ENCODE measurements at places on chromosomes 2 and 18.
A peak's percentile ranks its signal among the peaks of the same experiment; 100 is the strongest.

- DNase-seq: no peak
- H3K4me1 ChIP-seq: peaks cover 8% of the 10 kb centered on the region
- H3K27me3 ChIP-seq: no peaks in the 10 kb centered on the region
- no peaks in the 10 kb centered on the region for H3K36me3 ChIP-seq
- no peak overlapping the region for H3K27ac ChIP-seq
These were observed 40.8 kb upstream of the MYO1B start for GRCh38 chr2:191204433-191204832.

DNA sequence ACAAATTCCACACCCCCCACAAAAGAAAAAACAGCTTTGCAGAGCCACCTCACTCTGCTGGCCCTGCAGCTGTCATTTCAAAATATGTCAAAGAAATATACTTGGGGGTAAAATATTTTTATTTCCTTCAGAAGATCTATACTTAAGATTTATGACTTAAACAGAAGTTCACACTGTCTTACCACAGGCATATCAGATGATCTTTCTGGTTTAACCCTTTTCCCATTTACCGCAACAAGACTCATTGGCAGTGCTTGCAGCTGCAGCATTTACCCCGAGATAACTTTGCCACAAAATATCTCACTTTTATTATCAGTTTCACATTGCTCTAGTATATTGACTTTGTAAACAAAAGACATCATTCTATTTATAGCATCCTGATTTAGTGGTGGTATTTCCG lies 21.6 kb upstream of the SLC35G4 start:
- no peak for DNase-seq
- no peaks in the 10 kb centered on the region for H3K4me1 ChIP-seq
- no peaks in the 10 kb centered on the region for H3K36me3 ChIP-seq
- no peaks in the 10 kb centered on the region for H3K27me3 ChIP-seq
- H3K4me3 ChIP-seq: no peak overlapping the region

DNA sequence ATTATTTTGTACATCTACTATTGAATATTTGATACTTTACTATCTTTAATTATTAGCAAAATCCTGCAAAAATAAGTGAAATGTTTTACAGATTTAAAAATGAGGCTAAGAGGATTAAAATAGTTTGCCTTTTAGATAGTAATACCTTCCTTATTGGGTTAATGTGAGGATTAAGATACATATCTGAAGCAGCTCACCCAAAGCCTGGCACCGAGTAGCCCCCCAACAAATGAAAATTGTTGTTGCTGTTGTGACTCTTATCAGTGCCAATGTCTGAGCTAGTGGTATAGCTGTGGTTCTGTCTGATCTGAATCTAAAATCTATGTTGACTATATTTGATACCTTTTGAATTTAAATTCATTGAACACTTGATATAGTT lies 34.6 kb downstream of the GULP1 start:
- no peak for DNase-seq
- H3K27me3 ChIP-seq: no peaks in the 10 kb centered on the region
- H3K4me1 ChIP-seq: peaks cover 19% of the 10 kb centered on the region
- H3K27ac ChIP-seq: no peak overlapping the region
- H3K4me3 ChIP-seq: no peak overlapping the region

DNA sequence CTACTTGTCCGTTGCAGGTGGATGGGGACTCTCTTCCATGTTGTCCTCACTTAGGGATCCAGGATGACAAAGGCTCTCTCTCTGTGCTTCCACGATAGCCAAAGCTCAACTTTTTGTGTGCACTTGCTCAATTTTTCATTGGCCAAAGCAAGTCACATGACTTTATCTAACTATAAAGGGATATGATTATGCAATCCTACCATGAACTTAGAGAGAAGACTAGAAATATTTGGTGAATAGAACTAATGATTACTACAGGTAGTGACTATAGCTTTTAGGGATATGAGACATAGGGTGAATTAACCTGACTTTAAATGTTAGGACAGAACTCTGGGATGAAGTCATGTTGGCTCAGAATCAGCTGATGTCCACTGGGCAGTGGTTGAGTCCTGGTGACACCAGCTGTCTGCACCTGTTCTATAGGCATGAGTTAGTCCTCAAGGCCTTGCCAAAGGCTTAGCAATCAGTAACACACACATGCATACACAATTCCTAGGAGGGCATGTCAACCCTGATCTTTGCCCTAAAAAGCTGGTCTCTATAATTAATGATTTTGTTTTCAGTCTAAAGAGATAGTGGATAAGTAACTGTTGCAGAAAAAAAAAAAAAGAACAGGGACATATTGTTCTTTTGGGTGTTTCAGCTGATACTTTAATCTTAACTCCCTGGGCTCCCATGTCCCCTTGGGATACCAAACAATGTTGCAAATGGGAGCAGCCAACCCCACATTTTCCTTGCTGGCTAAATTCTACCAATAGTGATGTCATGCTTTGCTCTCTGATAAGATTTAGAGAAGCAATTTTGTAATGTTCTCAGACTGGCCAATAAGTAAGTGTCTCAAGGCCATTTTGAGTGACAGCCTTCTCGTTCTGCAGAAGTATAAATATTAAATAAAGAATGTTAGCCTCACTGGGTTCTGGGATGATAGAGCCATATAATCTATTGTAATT lies 12.5 kb upstream of the HK2 start:
- H3K4me1 ChIP-seq: no peaks in the 10 kb centered on the region
- H3K36me3 ChIP-seq: no peaks in the 10 kb centered on the region
- DNase-seq: no peak
- no peak overlapping the region for H3K4me3 ChIP-seq
- peaks cover 4% of the 10 kb centered on the region for H3K27me3 ChIP-seq

GRCh38 chr18:75114231-75114764 lies 94.6 kb downstream of the PTGR3 start:
- no peak overlapping the region for H3K4me3 ChIP-seq
- no peak overlapping the region for H3K27ac ChIP-seq
- H3K27me3 ChIP-seq: no peaks in the 10 kb centered on the region
- DNase-seq: no peak
- no peaks in the 10 kb centered on the region for H3K36me3 ChIP-seq
- no peaks in the 10 kb centered on the region for H3K4me1 ChIP-seq

GRCh38 chr2:95025406-95026319 lies at the start of gene MAL:
Gene MAL, plus strand, starts transcription at chr2:95025708. Its CDS starts 85 bp downstream, at chr2:95025793.
- peak within 1 kb of the TSS; percentile 10 for H3K4me3 ChIP-seq
- H3K4me1 ChIP-seq: peaks cover 4% of the 10 kb centered on the region
- H3K36me3 ChIP-seq: no peaks in the 10 kb centered on the region

DNA sequence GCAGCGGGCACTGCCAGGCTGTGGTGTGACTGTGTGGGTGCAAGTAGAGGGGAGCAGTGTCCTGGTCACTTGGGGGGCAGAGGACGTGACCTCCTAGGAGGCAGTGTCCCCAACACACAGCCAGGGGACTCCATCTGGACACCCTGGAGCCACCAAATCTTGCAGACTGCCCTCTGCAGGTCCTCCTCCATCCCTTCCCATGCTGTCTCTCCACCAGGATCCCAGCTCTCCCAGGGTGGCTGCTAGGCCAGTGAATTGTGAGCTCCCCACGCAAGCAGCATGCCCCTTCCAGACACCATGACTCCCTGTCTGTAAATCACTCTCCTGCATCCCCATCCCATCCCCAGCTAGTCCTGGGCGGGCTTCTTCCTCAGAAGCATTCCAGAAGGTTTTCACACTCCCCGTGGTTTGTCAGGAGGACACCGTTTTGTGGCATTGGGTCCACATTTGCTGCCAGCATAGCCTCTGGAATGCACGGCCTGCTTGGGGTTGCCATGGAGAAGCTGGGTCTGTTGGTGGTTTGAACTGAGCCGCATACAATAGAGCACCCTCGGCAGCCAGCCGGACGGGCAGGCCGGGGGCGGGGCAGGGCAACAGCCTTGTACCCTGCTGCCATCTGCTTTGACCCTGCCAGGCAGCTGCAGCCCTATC lies 210.7 kb downstream of the KLHL29 start:
- H3K4me3 ChIP-seq: no peak overlapping the region
- H3K27ac ChIP-seq: no peak overlapping the region
- DNase-seq: peak; percentile 80
- no peaks in the 10 kb centered on the region for H3K36me3 ChIP-seq
- peaks cover 13% of the 10 kb centered on the region for H3K4me1 ChIP-seq

GRCh38 chr18:7237673-7238272 lies 6.9 kb downstream of the LRRC30 start:
- no peaks in the 10 kb centered on the region for H3K36me3 ChIP-seq
- H3K27ac ChIP-seq: no peak overlapping the region
- no peaks in the 10 kb centered on the region for H3K27me3 ChIP-seq
- DNase-seq: no peak
- H3K4me1 ChIP-seq: no peaks in the 10 kb centered on the region
- no peak overlapping the region for H3K4me3 ChIP-seq

DNA sequence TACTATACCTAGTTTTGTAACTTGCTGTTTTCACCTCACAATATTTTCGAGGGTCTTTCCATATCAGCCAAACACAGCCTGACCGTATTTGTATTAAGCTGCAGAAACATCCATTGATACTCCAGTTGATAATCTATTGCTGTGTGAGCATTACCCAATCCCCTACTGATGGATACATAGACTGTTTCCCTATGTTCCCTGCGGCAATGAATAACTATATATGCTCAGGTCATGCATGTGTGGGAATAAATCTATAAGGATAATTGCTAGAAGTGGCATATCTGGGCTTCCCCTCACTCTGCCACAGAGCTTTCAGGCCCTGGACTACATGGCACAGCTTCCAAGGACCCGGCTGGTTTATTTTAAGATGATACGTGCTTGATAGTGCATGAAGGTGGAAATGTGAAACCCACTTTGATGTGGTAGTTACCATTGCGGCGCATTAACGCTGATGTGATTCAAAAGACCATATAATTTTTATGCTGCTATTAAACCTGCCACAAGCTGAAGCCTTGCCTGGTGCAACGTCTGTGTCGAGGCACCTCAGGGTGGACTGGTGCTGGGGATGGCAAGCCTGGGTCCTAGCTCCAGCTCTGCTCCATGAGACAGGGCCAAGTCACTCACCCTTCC lies 130.8 kb upstream of the MSH6 start:
- no peak overlapping the region for H3K4me3 ChIP-seq
- H3K27me3 ChIP-seq: peaks cover 4% of the 10 kb centered on the region
- H3K4me1 ChIP-seq: peaks cover 6% of the 10 kb centered on the region
- DNase-seq: no peak
- H3K36me3 ChIP-seq: no peaks in the 10 kb centered on the region

GRCh38 chr2:48912110-48912509 lies 156.6 kb upstream of the LHCGR start:
- H3K4me1 ChIP-seq: no peaks in the 10 kb centered on the region
- H3K27ac ChIP-seq: no peak overlapping the region
- H3K36me3 ChIP-seq: no peaks in the 10 kb centered on the region
- H3K4me3 ChIP-seq: no peak overlapping the region
- DNase-seq: no peak

DNA sequence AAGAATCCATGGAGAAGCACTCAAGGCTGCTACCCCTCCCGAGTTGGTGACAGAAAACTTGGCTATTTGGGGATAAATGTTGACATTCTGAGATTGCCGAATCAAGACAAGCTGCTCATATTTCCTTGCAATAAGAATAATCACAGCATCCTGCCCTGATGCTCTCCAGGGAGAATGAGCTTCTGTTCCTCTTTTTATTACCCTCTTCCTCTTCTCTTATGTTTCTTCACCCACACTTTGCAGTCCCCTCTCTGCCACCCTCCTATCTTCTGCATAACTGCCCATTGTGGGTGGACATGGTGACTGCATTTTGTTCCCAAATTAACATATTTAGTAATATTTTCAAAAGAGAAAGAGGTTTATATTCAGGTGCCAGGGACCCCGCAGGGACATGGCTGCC lies 11.9 kb upstream of the MSGN1 start:
- H3K4me3 ChIP-seq: no peak overlapping the region
- H3K4me1 ChIP-seq: no peaks in the 10 kb centered on the region
- H3K36me3 ChIP-seq: no peaks in the 10 kb centered on the region
- H3K27ac ChIP-seq: no peak overlapping the region
- no peaks in the 10 kb centered on the region for H3K27me3 ChIP-seq
- DNase-seq: no peak

GRCh38 chr18:78722386-78722785 lies 257.2 kb upstream of the SALL3 start:
- H3K4me3 ChIP-seq: no peak overlapping the region
- no peak for DNase-seq
- H3K27ac ChIP-seq: no peak overlapping the region
- H3K36me3 ChIP-seq: no peaks in the 10 kb centered on the region

GRCh38 chr2:180520206-180520605 lies 460.2 kb upstream of the UBE2E3 start:
- H3K27ac ChIP-seq: no peak overlapping the region
- DNase-seq: no peak
- H3K4me1 ChIP-seq: peaks cover 29% of the 10 kb centered on the region

GRCh38 chr2:64328415-64328722 lies 125.6 kb upstream of the LGALSL start:
- H3K4me3 ChIP-seq: no peak overlapping the region
- H3K27me3 ChIP-seq: peaks cover 36% of the 10 kb centered on the region
- no peak for DNase-seq
- H3K36me3 ChIP-seq: no peaks in the 10 kb centered on the region
- H3K4me1 ChIP-seq: peaks cover 10% of the 10 kb centered on the region
- no peak overlapping the region for H3K27ac ChIP-seq

- no peaks in the 10 kb centered on the region for H3K36me3 ChIP-seq
- H3K4me3 ChIP-seq: no peak overlapping the region
- no peaks in the 10 kb centered on the region for H3K4me1 ChIP-seq
- peaks cover 9% of the 10 kb centered on the region for H3K27me3 ChIP-seq
These were observed 252.8 kb downstream of the DYSF start for GRCh38 chr2:71706121-71706520.

DNA sequence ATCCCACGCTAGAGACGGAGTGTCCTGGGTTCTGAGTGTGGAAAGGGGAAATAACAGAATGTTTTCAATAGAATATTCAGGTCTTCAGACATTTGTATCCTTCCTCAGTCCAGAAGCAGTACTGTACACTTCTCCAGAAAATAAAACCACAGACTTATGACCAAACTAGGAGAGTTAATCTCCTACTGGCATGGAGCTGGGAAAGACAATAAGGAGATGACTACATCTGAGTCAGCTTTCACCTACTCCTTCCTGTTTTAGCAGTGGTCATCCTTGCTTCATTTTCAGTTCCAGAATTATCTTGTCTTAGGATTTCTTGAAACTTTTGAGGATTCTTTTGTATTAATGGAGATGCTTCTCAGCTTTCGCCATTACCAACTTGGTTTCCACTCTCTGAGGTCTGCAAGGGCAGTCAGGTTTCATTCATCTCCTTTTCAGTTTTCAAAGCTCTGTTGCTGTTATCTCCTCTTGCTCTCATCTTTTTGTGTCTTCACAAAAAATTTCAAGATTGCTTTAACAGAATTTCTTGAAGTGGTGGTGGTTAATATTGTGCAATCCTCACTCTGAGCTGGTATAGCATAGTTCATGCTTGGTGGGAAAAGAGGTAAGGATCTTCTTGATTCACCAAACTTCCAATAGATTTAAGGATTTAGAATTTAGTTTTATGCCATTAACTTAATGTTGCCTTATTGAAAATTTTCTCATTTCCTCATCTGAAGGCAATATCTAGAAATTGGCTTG lies 23.7 kb upstream of the NR4A2 start:
- DNase-seq: peak; percentile 42
- H3K4me3 ChIP-seq: no peak overlapping the region
- H3K4me1 ChIP-seq: no peaks in the 10 kb centered on the region

DNA sequence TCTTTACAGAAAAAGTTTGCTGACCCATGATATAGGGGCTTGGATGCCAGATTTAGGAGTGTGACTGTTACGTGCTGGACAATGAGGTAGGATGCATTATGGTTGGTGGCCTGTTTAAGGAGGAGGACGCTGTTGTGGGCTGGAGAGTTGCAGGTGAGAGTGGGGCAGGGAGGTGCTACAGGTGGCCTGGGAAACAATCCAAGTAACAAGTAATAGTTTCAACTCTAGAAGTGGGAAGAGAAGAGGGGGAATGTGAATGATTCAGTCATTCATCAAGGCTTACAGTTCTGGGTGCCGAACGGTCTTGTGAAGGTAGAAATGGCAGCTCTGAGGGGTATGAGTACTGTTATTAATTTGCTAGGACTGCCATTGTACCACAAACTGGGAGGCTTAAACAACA lies 6.2 kb downstream of the FABP1 start:
- DNase-seq: no peak
- peaks cover 2% of the 10 kb centered on the region for H3K27me3 ChIP-seq
- no peak overlapping the region for H3K4me3 ChIP-seq
- H3K27ac ChIP-seq: no peak overlapping the region
- no peaks in the 10 kb centered on the region for H3K4me1 ChIP-seq
